Endothelial cell (in vitro differentiated cells): ENCODE measurements at places on chromosomes 16 and 17.

DNA sequence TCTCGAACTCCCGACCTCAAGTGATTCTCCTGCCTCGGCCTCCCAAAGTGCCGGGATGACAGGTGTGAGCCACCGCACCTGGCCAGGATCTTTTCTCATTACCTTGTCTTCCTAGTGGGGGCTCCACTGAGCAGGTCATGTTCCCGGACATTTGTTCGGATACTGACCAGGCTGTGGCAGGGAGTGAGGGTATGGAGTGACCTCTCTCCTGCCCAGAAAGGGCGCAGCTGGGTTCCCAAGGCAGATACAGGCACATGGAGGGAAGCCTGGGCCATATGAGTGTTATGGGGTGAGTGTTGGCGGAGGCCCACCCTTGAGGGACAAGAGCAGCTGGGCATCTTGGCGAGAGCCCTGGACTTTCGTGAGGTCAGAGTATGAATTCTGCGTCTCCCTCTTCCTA lies 5.5 kb downstream of the SERPINF1 start:
- H3K36me3 ChIP-seq = no peaks in the 10 kb centered on the region
- H3K27ac ChIP-seq = no peak overlapping the region
- no peak overlapping the region for H3K4me3 ChIP-seq
- DNase-seq = no peak
- peaks cover 9% of the 10 kb centered on the region for H3K27me3 ChIP-seq
- peaks cover 9% of the 10 kb centered on the region for H3K4me1 ChIP-seq

- no peak overlapping the region for H3K27ac ChIP-seq
- H3K36me3 ChIP-seq = no peaks in the 10 kb centered on the region
- peaks cover 12% of the 10 kb centered on the region for H3K27me3 ChIP-seq
- no peak overlapping the region for H3K4me3 ChIP-seq
- DNase-seq = no peak
- H3K4me1 ChIP-seq = peaks cover 18% of the 10 kb centered on the region
These were observed 195.4 kb downstream of the XYLT1 start for GRCh38 chr16:17275076-17276009.

GRCh38 chr17:82280537-82280936 lies 7.0 kb upstream of the CSNK1D start:
- DNase-seq = no peak
- no peak overlapping the region for H3K27ac ChIP-seq
- H3K4me3 ChIP-seq = no peak overlapping the region
- peaks cover 28% of the 10 kb centered on the region for H3K4me1 ChIP-seq
- H3K27me3 ChIP-seq = peaks cover 18% of the 10 kb centered on the region

GRCh38 chr16:49150341-49150740 lies 131.3 kb downstream of the CBLN1 start:
- no peaks in the 10 kb centered on the region for H3K36me3 ChIP-seq
- DNase-seq = no peak
- H3K27me3 ChIP-seq = no peaks in the 10 kb centered on the region
- H3K27ac ChIP-seq = no peak overlapping the region

GRCh38 chr16:63883091-63883490 lies 1238.8 kb downstream of the CDH11 start:
- no peak overlapping the region for H3K27ac ChIP-seq
- no peak overlapping the region for H3K4me3 ChIP-seq
- no peaks in the 10 kb centered on the region for H3K4me1 ChIP-seq
- H3K36me3 ChIP-seq = no peaks in the 10 kb centered on the region

DNA sequence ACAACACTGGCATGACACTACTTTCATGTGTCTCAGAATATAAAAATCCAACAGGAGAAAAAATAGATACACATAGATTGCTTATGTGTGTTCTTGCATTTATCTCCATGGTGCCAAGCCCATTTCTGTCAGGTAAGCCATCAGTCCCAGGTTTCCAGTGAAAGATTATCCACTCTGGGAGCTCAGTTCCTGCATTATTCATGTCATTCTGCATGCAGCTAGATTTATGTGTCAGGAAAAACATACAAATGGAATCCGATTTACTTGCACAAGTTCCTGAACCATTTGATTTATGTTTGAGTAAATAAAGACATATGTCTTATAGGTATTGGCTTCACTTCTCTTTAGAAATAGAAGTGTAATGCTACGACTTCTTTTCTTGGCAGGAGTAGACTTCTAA lies 569.7 kb downstream of the KCNJ2 start:
- DNase-seq = no peak
- H3K4me3 ChIP-seq = no peak overlapping the region
- H3K27me3 ChIP-seq = peaks cover 1% of the 10 kb centered on the region
- no peaks in the 10 kb centered on the region for H3K4me1 ChIP-seq

DNA sequence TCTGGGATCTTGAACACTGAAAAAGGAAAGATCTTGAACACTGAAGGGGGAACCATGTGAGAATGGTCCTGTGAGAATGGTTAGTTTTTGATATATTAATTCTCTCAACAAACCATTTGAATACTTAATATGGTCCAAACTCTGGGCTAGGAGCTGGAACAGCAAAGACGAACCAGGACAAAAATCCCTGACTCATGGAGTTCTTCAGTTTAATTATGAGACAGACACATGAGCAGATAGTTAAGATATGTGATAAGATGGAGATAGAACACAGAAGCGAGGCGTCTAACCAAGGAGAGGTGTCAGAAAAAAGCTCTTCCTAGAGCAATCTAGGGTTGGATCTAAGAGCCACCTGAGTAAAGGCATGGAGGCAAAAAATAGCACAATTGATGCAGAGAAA lies 1.6 kb downstream of the CKLF start:
- H3K4me3 ChIP-seq = peak overlapping the region; percentile 26
- H3K36me3 ChIP-seq = peaks cover 19% of the 10 kb centered on the region
- DNase-seq = no peak
- no peak overlapping the region for H3K27ac ChIP-seq
- peaks cover 43% of the 10 kb centered on the region for H3K4me1 ChIP-seq

DNA sequence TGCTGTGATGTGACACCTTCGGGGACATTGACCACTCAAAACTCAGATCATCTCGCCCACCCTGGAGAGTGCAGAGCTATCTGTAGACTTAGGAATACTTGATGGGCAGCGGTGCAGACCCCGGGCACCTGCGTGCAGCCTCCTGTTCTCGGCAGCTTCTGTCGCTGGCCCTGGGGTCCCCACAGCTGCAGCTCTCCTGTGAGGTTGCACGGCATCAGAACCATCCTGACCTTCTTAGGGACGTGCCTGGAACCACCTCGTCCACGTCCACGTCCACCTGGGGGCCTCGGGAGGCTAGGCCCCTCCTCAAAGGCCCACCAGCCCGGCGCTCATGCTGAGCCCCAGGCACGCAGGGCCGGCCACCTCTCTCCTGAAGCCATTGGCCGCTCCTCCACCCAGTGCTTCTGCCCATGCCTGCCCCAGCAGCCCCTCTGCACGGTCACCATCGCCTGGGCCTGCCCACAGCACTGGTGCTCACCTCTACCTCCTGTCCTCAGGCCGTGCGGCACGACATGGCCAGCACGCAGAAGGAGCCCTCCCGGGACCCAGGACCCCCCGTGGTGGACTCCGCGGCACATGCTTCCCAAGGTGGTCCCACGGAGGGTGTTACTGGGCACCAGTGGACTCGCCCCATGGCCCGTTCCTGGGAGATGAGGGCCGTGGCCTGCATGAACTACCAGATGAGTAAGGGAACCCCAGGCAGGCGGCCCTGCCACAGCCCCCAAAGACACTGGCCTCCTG lies 2.3 kb upstream of the WFIKKN1 start:
- H3K27ac ChIP-seq = no peak overlapping the region
- peaks cover 5% of the 10 kb centered on the region for H3K36me3 ChIP-seq
- no peaks in the 10 kb centered on the region for H3K4me1 ChIP-seq
- H3K27me3 ChIP-seq = peaks cover 3% of the 10 kb centered on the region
